ENCODE measurements at places on chromosomes 13 and 19.

DNA sequence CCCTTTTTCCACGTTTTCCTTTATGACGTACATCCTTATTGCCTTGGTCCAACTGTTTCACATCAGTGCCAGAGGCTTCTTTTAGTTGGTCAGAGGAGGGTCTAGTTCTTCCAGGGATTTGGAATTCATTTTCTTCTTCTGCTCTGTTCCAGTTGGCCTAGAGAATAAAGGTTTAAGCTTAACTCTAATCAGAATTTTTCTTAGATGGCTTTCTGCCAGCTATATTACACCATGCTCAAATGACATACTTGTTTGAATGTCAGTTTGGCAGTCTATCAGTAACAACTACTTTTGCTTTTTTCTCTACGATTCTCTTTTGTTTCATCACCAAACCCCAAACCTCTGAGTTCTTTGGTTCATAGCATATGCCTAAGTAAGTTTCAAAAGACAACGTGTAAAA is 16.8 kb downstream of the SPART start:
- DNase-seq: peak; percentile 76

DNA sequence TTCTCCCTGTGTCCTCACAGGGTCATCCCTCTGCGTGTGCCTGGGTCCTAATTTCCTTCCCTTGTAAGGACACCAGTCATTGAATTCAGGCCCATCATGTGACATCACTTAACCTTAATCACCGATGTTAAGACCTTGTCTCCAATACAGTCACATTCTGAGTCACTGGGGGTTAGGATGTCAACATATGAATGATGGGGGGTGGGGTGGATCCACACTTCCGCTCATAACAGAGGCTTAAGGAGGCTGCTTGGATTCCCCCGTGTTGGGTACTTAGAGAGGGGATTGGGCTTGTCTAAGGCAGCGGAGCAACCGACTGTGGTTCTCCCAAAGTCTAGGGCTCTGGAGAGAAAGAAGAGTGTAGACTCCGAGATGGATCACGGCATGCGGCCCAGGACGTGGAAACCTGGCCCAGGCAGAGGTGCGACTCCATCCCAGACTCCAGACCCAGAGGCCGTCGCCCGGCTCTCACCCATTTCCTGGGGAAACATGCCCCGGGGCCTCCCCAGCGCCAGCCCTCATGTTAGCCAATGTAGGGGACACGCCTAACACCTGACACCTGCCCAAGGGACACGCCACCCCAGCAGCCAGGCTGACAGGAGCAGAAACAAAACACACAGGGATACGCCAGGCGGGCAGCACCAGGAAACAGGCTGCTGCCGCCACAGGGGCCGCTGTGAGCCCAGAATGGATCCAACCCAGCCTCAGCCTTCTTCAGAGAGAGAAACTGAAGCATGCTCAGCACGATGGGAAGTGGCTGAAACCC is 17.1 kb upstream of the IGLON5 start:
- DNase-seq: no peak

DNA sequence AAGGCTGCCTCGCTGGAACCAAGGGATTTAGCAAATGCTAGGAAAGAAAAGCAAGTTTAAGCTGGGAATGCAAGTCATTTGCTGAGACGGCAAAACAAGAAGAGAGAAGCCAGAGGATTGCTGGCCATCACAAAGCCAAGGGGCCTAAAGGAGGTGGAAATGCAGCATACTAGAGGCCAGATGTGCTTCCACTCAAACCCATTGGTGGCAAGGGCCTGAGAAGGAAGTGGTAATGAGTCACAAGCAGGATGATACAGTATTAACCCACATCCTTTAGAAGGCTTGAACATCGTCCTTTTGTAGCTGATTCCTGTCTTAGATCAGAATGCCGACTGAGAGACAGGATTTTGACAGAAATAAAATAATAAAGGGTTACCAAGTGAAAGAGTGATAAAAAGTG is 68.2 kb downstream of the ITGBL1 start:
- DNase-seq: peak; percentile 53

DNA sequence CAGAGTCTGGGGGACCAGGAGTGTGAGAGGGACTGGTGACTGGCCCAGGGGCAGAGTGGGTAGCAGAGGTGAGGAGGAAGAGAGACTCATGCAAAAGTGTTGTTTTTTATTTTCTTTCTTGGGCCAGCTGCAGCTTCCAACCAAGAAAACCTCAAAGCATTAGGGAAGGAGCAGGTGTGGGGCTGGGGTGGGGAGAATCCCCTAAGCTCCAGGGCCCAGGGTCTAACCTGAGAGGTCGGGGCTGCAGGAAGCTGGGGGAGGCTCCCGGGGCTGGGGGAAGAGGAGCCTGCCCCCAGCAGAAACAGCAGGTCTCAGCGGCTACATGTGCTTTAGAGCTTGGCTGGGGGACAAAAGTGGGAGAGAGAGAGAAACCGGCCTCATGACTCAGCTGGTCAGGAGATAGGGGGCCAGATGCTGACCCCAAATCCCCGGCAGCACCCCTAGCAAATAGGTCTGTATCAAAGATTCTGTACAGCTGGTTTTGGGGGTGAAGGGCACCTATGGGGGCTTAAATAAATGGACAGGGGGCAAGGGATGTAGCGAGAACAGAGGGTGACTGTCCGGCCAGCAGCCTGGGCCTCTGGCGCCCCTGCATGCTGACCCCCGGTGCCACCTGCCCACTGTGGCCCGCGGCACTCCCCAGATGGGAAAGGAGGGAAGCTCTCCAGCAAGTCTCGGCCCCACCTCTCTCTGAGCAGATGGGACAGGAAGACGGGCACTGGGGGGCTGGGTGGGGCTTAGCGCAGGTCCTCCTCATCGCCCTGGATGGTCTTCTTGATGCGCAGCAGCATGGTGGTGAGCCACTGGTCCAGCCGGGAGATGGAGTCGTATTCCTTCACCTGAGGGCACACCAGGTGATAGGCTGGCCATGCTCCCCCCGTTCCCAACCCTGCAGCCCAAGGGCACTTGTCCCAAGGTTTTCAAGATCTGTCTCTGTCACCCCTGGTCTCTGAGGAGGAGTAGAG is 3.8 kb upstream of the KPTN start:
- DNase-seq: no peak

DNA sequence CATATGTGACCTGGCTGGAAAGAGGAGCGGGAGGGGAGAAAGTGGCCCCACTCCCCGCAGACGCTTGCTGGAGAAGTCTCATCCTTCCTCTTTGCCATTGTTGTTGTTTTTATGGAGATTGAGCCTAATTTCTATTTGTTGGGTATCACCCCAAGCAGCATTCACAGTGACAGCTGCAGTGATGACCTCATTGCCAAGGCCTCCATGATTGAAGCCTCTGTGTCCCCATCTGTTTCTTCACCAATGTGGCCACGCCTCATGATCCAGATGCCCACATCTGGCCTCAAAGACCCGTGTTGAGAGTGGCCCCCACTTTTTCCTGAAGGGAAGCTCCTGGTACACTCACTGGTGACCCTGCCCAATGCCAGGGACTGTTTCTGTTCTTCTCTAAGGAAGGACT is 154.2 kb downstream of the SLC7A1 start:
- no peak for DNase-seq

DNA sequence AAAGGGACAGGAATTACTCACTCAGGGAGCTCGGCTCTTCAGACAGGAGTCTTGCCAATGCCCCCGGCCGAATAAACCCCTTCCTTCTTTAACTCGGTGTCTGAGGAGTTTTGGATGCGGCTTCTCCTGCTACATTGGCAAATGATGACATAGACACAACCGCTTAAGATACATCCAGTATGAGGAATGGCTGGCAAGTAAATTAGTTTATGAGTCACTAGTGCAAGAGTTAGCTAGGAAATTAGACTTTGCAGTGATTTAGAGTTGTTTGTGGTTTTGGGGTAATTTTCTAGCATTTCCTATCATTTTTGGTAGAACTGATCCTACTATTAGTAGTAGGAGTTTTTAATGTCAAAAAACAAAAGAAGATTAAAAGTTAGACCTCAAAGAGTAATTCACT is 166.2 kb downstream of the SLITRK1 start:
- no peak for DNase-seq

GRCh38 chr19:35095667-35096368 is 19.8 kb upstream of the FXYD3 start:
- no peak for DNase-seq

DNA sequence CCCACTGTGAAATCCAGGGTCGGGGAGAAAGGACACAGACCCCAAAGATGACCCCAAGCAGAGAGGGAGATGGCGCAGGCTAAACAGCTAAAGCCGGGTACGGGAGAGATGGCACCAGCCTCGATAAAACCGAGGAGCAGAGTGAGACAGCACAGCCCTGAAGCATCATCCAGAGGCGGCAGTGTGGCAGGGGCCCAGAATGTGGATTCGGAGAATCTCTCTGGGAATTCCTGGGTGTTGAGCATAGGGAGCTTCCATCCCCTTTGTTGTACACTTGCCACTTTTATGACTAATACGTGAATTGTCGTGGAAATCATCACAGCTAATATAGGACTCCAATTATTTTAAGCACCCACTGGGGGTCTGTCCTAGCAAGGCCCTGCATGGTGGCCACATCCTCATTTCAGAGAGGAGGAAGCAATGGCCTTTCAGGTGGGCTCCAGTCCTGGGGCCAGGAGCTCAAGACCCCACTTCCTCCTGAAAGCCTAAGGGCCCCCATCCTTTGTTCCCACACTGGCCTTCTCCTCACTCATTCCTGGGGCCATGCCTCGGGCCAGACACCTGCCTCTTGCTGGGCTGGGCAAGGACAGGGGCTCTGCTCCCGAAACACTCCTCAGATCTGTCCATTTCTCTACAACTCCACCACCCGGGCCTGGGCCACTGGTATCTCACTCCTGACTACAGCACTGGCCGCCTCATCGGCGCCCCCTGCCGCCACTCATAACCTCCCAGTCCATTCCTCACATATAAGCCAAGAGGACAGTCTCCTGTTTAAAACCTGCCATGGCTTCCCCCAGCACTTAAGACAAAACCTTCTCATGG is 29.3 kb upstream of the ATP1A3 start:
- peak; percentile 3 for DNase-seq

DNA sequence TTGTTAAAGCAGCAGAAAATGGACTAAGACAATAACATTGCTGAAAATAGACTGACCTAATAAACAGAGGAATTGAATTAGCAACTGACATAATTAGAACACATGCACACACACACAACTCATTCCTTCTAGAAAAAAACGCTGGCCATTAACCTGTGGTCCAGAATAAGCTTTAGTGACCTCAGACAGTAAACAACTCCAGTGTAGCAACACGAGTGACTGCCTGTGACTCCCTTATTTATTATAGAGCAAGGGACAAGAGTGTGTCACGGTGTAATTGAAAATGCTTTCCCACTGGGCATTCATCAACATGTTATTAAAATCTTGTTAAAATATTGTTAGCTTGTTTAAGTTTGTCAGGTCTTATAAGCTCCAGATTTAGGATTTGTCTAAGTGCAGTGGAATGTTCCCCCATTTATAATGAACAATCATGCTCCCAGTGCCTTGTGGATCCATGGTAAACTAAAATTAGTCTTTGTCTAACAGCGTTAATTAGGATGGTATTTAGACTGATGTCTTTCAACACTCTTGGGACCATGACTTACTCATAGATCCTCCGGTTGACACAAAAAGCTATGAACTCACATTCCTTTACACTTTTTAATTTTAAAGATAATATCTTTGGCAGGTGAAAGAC is 111.7 kb upstream of the IRS2 start:
- no peak for DNase-seq

- DNase-seq: no peak
These were observed 11.6 kb downstream of the REXO1 start for GRCh38 chr19:1836458-1837221.

DNA sequence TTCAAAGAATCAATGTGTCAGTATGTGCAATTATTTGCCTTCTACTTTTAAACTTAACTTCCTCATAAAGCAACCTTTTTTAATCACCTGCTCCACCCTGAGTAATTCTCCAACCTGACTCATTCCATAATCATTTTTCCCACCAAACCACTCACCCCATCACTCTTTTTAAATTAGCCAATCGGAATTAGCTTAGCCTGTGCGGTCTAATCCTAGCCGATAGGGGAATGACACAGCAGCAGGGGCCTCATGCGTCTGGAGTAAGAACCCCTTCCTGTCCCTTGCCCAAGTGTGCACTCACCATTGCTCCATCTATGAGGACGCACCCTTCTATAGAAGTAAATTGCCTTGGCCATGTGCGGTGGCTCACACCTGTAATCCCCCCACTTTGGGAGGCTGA is 27.4 kb upstream of the ZNF83 start:
- no peak for DNase-seq

DNA sequence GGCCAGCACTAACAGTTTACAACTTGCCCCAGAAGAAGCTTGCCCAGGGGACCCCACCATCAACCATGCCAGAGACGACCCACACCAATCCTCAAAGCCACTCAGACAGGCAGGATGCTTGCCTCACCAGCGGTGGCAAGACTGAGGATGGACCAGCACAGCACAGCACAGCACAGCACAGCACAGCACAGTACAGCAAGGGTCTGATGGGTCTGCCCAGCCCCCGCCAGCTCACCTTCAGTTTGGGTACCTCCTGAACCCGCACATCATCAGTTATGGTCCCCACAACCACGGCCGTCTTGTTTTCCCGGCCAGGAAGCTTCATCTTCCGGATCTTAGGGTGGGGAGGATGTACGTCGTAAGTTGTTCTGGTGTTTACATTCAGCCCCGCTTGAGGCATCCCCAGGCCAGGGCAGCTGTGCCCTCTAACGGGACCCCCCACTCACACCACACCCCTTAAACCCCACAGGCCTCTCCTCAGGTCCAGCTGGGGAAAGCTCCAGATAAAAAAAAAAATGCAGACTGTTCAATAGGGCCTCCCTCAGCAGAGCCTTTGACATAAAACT is 1.7 kb upstream of the FAM83E start:
- no peak for DNase-seq

DNA sequence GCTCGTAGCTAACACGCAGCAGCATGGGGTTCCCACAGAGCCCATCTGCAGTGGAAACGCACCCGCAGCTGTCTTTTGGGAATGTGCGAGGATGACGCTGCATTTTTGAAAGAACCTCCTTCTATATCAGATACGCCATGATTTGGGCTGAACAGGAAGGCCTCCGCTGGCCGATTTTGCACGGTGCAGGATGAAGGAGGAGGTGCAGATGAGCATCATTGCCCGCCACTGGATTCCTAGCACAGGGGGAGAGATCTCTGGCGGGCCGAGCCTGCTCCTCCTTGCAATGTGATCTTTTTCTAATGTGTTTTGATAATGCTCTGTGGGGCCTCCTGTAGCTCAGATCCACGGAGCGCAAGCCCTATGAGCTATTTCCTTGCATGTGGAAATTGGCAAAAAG is 55.5 kb downstream of the EFNB2 start:
- no peak for DNase-seq

DNA sequence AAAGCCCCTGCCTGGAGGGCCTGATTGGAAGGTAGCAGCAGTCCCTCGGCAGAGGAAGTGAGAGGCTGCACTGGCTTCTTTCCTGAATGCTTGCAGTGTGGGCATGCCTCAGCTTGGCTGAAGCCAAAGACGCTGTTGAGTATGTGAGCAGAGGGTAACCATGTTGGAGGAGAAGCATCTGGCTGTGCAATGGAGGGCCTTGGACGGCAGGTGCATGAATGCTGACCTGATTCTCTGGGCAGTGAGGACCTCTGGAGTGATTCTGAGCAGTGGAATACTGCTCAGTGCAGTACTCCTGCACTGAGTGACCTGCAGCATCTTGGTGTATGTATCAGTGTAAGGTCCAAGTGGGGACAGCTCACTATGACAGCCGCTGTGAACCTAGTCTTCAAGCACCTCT is 46.9 kb downstream of the SOX1 start:
- no peak for DNase-seq

GRCh38 chr13:32910530-32910929 is 105.7 kb upstream of the KL start:
- DNase-seq: no peak

GRCh38 chr19:3656073-3656746 is 29.6 kb upstream of the CACTIN start:
- DNase-seq: no peak

All from fibroblast of pulmonary artery (primary cell).